ENCODE measurements at places on chromosomes 6 and 20.

DNA sequence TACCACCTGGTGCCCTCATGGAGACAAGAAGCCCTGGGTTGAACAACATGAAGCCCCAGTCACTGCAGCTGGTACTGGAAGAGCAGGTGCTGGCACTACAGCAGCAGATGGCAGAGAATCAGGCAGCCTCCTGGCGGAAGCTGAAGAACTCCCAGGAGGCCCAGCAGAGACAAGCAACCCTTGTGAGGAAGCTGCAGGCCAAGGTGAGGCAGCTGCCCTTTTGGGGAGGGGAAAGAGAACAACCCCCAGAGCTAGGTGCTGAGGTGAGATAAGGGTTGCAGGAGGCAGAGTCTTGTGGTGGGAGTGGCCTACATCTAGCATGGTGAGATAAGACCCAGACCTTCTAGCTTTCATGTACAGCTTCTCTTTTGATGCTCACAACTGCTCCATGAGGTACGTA is 7.0 kb downstream of the CEP250 start:
- no peak for DNase-seq

- no peak for DNase-seq
These were observed 74.1 kb downstream of the ASXL1 start for GRCh38 chr20:32432277-32432676.

- DNase-seq, result no peak
These were observed 245.0 kb upstream of the RIN2 start for GRCh38 chr20:19512886-19513677.

DNA sequence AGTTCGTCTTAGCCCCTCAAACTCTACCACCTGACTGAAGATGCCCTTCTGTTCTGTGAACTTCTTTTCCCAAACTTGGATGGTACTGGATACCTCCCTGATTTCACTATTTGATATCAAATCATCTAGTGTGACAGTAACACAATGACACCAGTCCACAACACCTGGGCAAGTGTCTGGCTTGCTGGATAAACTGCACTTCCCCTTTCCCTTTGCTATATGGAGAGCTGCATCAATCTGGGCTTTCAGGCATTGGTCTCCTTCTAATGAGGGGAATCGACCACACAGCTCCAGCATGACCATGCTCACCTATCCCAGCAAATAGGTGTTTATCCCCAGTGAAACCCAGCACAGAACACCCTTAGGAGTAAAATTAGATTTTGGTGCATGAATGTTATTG is 3.1 kb downstream of the F13A1 start:
- no peak for DNase-seq

DNA sequence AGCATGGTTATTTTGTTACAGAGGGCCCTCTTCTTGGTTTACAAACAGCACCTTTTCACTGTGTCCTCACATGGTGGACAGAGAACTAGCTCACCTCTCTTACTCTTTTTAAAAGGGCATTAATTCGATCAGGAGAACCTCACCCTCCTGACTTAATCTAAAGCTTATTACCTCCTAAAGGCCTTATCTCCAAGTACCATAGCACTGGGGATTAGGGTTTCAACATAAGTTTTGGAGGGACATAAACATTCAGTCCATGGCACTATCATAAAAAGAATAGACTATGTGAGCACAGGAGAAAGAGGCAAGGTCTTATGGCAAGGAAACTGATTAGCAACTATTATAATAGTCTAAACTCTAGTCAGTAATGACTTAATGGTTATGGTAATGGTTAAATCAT is 736.2 kb upstream of the ADGRB3 start:
- no peak for DNase-seq

- DNase-seq, result no peak
These were observed 189.6 kb downstream of the ADAT2 start for GRCh38 chr6:143260857-143261256.

DNA sequence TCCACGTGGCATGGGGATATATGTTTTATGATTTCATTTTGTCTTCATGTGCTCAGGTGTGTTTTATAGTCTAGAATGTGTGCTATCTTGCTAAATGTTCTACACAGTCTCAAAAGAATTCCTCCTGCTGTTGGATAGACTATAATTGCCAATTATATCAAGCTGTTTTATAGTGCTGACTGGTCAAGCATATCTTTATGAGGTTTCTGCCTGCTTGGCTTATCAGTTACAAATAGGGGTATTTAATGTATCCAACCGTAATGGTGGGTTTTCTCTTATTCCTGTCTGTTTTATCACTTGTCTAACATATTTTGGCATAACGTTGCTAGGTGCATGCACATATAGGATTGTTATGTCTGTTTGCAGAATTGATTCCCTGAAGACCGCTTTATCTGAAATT is 201.3 kb downstream of the EYS start:
- DNase-seq, result no peak

DNA sequence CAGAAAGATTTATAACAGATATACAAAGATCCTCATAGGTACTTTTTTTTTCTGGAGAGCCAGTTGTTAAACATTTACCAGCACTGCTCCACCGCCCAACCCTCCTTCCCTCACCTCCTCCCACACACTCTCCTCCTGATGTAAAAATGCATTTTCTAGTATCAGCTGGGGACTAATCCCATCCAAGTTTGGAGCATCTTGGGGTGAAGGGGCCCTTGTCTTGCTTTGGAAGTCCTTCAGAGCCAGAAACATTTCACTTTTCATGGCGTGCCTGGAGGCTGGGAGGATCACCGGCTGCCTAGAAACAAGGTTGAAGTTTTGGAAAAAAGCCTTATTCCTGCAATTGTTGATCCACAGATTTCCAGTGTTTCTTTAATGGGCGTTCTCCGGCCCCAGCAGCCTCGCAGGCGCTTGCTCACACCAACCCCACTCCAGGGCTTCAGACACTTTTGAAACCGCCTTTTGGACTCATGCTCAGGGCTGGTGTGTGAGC is 165.1 kb upstream of the AFDN start:
- DNase-seq, result no peak

DNA sequence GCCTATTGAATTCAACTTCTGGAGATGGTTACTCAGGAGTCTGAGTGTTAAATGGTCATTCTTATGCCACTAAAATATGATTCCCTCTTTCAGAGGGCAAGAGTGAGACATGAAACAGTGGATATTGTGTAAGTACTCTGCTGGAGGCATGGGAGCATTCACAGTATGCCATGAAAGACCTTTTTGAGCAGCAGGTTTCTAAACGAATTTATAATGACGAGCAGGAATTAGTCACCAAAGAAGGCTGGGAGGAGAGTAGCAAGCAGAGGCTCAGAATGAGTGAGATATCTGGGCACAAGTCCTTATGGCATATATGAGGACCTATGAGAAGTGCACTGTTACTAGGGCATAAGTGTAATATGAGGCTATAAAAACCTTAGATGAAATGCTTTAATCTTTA is 10.9 kb upstream of the MYB start:
- DNase-seq, result no peak

DNA sequence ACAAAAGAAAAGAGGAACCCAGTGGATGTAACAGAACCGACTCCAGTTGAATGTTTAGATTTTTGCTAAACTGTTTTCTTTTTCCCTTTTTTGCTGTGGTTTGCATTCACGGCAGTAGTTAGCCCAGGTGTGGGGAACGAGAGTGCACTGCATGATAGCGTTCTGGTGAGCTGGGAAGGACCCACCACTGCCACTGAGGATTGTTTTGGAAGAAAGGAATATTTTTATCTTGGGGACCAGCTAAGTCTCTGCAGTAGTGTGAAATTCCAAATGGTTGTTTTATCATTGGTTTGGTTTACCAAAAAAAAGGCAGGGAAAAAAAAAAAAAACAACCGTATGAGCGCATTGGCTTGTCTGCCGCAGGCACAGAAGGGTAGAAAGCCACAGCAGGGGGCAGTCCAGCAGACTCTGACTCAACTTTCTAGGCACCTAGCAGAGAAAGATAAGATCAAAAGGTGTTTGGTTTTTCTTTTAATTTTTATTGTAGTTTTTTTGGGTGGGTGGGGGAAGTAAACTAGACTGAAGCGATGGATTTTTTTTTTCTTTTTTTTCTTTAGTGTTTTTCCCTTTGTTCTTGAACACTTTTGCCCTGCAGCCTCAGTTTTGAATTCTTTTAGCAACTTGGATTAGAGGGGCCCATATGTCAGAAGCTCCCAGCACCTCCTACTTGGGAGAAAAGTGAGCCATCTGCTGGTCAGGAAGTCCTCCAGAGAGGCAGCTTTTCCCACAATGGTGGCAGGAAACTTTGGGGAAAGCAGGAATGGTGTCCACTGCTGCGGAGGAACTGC is 13.5 kb upstream of the RAB5IF start:
- DNase-seq, result no peak

DNA sequence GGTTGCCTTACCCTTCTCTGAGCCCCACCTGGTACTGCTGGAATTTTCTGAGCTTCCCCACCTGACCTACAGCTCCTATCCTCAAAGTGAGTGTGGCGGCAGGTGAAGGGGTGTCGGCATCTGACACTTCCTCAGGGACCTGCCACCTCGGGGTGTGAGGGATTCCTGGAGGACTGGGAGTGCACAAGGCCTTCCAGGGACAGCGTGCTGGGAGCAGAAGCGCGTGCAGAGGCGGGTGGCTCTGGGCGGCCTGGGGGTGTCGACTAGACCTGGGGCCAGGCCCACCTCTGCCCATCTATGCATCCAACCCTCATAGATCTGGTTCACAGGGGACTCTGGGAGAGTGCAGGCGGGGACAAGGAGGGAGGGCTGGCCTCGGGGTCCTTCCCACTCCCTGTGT is 7.8 kb downstream of the DLGAP4 start:
- no peak for DNase-seq

GRCh38 chr20:55793986-55794385 is 211.3 kb downstream of the CBLN4 start:
- DNase-seq, result no peak

DNA sequence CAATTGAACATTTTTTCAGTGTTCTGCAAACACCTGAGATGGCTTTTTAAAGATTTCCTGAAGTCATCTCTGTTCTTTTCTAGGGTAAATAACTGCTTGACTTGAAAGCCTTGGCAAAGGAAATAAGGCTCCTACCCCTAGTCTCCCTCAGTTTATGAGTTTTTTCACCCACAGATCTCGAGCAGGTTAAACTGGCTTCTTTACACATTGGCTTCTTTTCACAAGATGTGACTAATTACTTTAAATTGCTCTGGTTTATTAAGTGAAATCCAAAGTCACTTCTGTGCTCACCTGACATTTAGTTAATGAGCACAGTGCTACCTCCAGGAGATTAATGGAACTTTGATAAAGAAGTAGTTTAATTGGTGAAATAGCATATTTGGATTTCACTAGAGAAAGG is 33.2 kb downstream of the SOX4 start:
- no peak for DNase-seq

- no peak for DNase-seq
These were observed 935.1 kb downstream of the KIF16B start for GRCh38 chr20:15637950-15638754.

DNA sequence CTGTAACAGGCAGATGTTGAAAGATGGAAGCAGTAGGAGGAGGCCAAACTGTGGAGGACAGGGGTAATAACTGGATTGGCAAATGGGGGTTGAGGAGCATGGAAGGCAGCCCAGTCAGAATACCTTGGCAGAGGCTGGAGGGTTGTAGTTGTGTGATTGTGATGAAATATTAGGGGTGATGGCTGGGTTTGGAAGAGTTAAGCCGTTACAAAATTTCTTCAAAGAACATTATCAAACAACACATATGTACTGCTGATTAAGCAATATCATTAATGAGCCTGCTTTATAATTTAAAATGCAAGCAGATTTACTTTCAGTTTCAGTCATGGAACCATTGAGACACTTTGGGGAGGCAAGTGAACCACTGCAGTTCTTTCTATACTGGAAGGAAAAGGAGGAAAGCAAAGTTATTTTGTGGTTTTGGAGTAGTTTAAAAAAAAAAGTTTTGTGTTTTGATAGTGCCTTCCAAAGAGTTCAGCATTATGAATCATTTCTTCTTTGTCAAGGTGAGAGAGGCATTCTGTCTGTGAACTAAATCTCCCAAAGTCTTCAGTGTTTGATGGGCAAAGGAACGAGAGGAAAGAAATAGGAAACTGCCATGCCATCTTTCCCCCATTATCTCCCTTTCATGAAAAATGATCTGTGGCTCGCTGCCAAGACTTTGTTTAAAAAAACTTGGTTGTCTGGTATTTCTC is 20.7 kb downstream of the FOXO3 start:
- no peak for DNase-seq

GRCh38 chr6:52588710-52589091 is 11.8 kb upstream of the TRAM2 start:
- DNase-seq, result no peak

DNA sequence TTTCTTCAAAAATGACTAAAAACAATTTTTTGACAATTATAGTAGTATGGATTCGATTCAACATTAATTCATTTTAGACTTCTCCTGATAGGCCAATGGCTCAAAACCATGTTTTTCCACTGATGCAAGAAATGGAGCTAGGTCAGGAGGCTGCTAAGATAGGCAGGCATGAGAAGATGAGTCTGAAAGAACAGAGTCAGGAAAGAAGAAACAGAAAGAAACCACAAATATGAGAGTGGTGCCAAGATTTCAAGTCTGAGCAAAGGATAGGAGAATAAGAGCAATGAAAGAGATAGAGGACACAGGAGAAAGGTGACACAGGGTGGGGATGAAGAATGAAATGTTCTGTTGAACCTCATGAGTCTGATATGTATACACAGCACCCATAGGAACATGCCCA is 112.2 kb downstream of the TASP1 start:
- no peak for DNase-seq

DNA sequence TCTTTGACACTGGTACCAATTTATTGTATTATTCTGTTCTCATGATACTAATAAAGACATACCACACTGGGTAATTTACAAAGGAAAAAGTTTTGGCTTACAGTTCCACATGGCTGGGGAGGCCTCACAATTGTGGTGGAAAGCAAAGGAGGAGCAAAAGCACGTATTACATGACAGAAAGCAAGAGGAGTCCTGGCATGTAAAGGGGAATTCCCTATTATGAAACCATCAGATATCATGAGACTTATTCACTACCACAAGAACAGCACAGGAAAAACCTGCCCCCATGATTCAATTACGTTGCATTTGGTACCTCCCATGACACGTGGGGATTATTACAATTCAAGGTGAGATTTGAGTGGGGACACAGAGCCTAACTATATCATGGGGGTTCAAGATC is 43.4 kb downstream of the SLC22A2 start:
- DNase-seq, result no peak

GRCh38 chr6:170149681-170150589 is 140.9 kb downstream of the DLL1 start:
- no peak for DNase-seq
